Activated naive CD8-positive, alpha-beta T cell treated with anti-CD3 and anti-CD28 coated beads for 36 hours (primary cell): ENCODE measurements at places on chromosomes 5 and 9. TPM values are rescaled to one million over a fixed set of nuclear protein-coding genes. Genes with fewer than 3 reads are reported as not detected.

- no peak overlapping the region for H3K27ac ChIP-seq
- no peak overlapping the region for H3K4me3 ChIP-seq
- H3K4me1 ChIP-seq, result peaks cover 3% of the 10 kb centered on the region
- no peaks in the 10 kb centered on the region for H3K27me3 ChIP-seq
- H3K36me3 ChIP-seq, result no peaks in the 10 kb centered on the region
These were observed 117.9 kb upstream of the IL6ST start for GRCh38 chr5:56112526-56113121.

DNA sequence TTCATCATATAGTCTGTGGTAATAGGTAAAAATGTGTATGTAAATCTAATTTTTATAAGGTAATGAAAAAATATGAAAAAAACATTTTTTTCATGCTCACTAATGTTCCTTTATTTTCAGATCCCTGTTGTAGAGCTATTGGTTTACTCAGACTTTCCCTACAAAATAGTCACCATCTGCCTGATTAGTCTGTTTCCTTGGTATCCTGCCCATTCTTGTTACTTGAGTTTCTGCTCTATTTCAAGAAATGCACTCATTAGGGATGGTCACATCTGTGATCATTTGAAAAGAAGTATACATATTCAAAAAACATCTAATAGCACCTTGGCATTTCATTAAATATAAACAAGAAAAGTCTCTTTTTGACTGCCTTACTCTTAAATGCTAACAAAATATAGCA lies 21.6 kb upstream of the RASA1 start:
- no peak for DNase-seq
- H3K27ac ChIP-seq, result no peak overlapping the region
- H3K27me3 ChIP-seq, result no peaks in the 10 kb centered on the region
- H3K36me3 ChIP-seq, result no peaks in the 10 kb centered on the region
- peaks cover 2% of the 10 kb centered on the region for H3K4me1 ChIP-seq

GRCh38 chr5:74187757-74188156 lies 452.8 kb downstream of the ENC1 start:
- no peaks in the 10 kb centered on the region for H3K36me3 ChIP-seq
- no peak for DNase-seq
- no peak overlapping the region for H3K4me3 ChIP-seq

- no peaks in the 10 kb centered on the region for H3K36me3 ChIP-seq
- peaks cover 3% of the 10 kb centered on the region for H3K27me3 ChIP-seq
- DNase-seq, result no peak
- no peak overlapping the region for H3K4me3 ChIP-seq
- no peaks in the 10 kb centered on the region for H3K4me1 ChIP-seq
These were observed 15.7 kb upstream of the CXCL14 start for GRCh38 chr5:135594416-135594960.

The SPINK13 gene
- not detected for total RNA-seq
